ENCODE measurements at places on chromosomes 2 and 18.

GRCh38 chr18:56492136-56492535 is 146.3 kb downstream of the TXNL1 start:
- no peak for DNase-seq

- DNase-seq = no peak
Measured at GRCh38 chr2:160932960-160933359, 227.3 kb upstream of the TANK start.

DNA sequence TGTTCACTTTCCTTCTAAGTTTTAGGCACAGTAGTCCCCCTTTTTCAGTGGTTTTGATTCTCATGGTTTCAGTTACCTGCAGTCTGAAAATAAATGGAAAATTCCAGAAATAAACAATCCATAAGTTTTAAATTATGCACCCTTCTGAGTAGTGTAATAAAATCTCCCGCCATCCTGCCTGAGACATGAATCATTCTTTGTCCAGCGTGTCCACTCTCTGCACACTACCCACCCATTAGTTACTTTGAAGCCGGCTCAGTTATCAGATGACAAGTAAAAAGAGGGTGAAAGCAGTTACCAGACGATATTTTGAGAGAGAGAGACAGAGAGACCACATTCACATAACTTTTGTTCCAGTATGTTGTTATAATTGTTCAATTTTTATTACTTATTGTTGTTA is 400.5 kb downstream of the TMX3 start:
- DNase-seq = no peak

DNA sequence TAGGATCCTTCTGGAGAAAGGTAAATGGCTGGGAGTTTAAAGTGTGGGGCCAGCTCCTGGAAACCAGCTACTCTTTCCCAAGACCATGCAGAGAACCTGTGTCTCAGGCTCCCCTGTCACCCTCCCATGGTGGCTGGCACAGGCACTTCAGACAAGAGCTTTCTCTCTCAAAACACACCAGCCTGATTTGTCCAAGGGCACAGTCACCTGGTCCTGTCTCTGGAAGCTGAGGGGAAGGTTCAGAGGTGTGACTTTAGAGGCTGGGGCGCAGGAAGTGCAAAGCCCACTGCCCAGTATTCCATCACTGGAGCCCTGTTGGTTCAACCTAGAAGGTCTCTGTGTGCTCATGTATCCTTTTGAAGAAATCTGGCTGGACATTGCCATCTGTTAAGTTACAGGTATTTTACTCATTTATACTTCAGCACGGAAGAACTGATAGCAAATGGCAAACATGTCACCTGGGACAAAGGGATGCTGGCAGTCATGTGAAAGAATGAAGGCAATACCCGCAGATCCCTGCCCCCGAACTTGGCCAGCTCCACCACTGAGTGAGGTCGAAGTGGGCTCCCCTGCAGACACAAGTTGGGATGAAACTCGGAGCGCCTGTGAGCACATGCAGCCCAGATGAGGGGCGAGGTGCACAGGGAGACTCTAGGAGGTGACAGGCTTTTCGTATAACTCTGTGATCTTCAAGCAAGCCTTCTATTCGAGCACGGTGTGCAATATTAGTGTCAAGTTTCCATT is 96.9 kb upstream of the MGAT4A start:
- DNase-seq = no peak

GRCh38 chr2:26675651-26676255 is 16.8 kb upstream of the KCNK3 start:
- no peak for DNase-seq

GRCh38 chr18:51162617-51163016 is 34.9 kb downstream of the MEX3C start:
- DNase-seq = no peak

- DNase-seq = no peak
Measured at GRCh38 chr2:150520887-150521664, 33.6 kb upstream of the RND3 start.

DNA sequence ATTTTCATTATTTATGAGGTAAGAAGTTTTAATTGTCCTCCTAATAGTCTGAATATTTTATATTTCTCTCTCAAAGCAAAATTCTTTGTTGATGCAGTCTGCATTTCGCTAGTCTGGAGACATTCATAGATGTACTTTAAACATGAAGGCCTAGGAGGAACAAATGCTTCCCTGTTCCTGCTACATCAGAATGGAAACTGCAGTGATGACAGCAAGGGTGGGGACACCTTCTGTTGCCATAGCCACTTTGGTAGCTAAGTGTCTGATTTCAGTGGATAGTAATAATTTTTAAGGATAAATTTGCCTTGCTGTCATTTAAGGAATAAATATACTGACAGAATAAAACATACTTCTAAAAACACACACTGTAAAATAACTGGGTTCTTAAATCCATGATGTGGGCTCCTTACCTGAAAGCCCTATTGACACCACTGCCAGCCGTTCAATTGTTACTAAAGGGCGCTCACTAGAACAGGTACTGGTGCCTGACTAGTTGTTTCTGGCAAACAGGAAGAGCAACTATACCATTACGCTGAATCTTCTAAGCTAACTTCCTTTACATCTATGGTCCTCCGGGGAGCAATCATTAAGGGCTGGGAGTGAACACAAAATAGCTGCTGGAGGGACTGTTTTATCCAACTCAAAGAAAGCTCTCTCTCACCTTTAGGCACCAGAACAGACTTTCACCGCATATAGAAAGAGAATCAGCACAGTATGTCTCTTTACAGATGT is 88.2 kb downstream of the TMEM131 start:
- DNase-seq = no peak

DNA sequence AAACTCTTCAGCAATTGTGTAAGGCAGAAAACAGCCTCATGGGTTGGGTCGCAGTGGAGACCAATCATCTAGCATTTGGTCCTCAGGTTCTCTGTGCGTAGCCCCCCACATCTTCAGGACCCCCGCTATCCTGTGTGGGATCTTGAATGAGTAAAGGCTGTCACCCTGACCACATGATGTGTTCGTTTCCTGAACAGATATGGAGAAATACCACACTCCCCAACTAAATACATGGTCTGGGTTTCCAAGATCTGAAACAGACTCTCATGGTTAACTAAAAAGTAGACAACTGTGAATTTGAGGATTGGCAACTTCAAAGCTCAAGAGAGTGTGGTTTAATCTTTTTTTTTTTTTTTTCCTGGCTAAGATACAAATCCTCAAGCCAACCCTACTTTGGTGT is 23.2 kb downstream of the DOCK10 start:
- no peak for DNase-seq

DNA sequence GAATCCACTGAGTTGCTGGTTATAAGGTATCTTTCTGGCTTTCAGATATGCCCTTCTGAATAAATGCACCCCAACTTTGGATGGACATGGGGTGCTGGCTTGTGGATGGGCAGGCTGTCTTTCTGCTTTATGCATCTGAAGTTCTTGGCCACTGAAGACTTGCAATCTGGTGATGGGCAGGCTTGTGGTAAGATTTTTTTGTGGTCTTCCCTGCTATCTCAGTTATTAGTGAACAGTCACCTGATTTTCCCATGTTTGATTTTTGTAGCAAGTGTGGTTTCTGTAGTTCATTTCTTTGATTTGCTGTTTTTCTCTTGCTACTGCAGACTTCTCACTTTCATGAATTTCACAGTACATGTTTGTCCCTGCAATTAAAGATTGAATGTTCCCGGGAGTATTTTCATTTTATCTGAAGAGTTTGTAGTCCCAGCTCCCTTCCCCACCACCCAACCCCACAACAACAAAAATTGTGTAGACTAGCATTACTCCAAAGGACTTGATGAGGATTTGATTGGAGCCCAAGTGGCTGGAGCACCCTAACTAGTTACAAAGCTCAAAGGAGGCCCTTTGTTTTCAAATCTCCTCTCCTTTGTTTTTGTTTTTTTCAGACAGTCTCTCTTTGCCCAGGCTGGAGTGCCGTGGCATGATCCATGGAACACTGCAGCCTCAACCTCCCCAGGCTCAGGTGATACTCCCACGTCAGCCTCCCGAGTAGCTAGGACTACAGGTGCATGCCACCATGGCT is 63.6 kb upstream of the MGAT5 start:
- no peak for DNase-seq

DNA sequence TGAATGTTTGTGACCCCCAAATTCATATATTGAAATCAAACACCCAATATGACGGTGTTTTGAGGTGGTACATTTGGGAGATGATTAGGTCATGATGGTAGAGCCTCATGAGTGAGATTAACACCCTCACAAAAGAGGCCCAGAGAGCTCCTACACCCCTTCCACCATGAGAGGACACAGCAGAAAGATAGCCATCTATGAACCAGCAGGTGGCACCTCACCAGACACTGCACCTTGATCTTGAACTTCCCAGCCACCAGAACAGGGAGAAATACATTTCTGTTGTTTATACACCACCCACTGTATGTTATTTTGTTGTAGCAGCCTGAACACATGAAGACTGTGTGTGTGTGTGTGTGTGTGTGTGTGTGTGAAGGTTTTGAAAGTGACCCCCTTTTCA is 58.1 kb downstream of the ST3GAL5 start:
- no peak for DNase-seq

DNA sequence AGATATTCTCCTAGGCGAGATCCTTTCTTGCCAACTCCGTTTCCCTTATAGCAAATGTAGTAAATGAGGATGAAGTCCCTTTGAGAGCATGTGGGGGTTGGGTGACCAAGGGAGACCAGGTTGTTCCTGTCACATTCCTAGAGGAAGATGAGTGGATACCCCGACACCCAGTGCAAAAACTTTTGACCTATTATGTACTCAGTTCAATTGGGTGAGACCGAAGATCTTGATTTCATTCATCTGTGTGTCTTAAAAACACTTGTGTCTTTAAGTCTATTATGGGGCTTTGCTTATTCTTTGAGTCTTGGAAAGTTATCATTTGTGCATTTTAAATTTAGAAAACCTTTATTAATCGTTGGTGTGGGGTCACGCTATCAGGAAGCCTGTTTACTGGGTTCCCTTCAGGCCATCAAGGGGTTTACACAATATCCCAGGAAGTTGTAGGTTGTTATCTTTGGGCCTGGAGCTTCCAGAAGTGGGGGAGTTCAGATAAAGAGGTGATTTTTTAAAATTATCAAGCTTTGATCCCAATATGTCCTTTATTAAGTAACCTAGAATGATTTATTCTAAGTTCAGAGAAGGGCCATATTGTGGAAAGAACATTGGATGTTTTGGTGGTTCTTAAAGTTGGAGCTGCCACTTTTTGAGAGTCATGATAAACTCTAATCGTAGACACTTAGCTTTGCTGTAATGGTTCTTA is 2.8 kb downstream of the RHOB start:
- no peak for DNase-seq

- peak; percentile 31 for DNase-seq
Measured at GRCh38 chr2:105597011-105597805, 147.5 kb upstream of the NCK2 start.

- no peak for DNase-seq
Measured at GRCh38 chr2:68453761-68454360, 13.2 kb downstream of the FBXO48 start.

DNA sequence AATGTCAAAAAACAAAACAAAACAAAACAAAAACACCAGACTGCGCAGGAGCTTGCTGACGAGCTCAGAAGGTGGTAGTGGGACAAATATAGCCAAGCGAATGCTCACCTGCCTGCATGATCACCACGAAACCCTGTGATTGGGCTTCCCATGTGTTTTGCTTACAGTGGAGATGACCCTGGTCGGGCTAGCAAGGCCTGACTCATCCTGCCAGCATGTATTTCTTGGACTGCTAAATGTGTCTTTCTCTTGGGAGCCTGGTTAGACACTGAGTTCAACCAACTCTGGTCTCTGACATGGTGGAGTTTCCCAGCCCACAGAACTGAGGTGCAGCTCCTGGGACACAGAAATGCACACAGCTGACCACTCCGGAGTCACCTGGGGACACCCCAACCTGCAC is 30.7 kb upstream of the DUSP2 start:
- no peak for DNase-seq

GRCh38 chr2:239399433-239399920 is 1.3 kb downstream of the HDAC4 start:
- peak; percentile 49 for DNase-seq

DNA sequence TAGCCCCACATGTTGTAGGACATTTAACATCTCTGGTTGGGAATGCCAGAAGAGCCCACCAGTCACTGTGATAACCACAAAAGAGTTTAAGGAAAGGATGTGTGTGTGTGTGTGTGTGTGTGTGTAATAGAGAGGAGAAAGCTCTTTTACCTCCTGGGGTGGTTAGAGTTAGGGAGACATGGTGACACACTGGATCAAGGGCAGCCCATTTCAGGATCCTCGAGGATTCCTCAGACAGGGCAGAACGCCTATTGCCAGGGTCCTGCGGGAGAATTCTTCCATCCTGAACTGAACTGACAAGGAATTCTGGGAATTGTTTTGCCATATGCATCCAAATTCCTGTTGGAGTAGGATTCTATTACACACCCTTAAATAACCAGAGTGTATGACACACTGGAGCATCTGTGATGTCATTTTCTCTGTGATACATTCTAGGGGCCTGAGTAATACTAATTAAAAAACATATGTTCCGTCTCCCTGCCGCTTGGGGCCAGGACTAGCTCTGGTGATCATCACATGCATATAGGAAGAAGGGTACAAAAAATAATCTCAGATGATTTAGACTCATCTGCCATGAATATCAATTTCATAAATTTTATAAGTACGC is 156.4 kb upstream of the MMADHC start:
- DNase-seq = no peak

DNA sequence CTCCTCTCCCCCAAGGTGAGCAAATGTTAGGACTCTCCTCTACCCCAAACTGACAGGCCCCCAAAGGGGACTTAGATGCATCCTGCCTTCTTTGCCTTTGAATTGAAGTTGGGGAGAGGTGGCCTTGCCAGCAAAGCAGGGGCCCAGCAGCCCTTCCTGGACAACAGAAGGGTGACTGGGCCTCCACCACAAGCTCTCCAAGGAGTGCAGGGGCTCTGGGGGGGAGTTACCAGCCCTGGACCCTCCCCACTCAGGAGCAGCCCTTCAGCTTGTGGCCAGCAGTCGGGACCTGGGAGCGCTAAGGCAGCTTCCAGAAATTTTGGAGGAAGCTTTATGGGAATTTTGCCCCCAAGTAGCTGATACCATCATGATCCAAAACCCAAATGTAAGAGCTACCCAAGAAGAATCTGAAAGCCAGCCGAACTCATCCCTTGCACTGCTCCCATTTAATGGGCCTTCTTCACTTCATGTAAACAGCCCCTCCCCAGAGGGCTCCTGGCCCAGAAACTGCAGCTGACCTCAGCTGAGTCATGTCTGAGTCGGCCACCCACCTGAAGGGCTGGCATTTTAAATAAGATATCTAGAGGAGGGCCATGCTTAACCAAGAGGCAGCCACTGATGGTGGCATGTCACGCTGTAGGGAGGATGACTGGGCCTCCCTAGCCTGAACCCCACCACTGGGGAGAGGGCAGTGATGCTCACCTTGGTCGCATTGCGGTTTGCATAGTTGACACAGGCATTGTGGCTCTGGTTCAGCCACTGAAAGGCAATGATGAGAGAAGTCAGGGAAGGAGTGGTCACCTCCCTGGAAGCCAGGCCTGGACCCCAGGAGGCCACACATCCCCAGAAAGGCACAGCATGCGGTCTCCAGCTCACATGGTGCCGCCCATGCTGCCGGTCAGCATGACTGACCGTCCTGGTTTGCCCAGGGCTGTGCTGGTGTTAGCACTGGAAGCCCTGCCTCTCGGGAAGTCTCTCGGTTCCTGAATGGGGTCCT is 71.5 kb downstream of the SFXN5 start:
- no peak for DNase-seq

All from NCI-H526 (cell line).